ENCODE measurements at places on chromosomes 5 and 9.

DNA sequence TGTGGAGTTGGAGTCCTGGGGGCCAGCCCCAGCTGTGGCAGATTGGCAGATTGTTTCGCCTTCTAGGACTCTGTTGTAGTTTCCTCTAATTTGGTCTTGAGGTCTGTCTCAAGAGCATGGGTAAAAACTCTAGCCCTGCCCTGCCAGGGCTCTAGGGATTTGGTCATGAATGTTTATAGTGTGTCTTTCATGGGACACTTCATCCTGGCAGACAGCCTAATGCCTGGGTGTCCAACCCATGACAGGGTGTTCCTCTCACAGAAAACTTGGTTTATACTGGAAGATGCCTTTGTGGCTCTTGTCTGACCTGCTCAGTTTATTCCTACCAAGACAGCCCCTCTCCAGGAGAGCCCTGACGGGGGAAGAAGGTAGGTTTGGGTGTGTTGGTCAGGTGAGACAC lies 45.5 kb downstream of the GALNT12 start:
- DNase-seq, result no peak

DNA sequence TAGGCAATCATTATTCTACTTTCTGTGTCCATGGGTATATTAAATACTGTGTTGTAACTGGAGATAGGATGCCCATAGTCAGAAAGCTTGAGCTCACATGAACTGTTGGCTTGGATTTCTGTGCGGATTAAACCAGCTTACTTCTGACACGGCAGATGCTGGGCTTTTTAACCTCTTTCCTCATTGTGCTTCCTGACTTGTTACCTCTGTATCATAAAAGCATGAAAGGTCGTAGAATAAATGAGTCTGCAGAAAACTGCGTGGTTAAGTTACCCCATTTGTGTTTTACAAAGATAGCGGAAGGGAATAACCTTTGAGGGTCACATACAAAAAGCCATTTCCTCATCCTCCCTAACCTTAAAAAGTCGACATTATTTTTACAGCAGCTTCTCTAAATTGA lies 199.5 kb upstream of the DMRT1 start:
- no peak for DNase-seq

DNA sequence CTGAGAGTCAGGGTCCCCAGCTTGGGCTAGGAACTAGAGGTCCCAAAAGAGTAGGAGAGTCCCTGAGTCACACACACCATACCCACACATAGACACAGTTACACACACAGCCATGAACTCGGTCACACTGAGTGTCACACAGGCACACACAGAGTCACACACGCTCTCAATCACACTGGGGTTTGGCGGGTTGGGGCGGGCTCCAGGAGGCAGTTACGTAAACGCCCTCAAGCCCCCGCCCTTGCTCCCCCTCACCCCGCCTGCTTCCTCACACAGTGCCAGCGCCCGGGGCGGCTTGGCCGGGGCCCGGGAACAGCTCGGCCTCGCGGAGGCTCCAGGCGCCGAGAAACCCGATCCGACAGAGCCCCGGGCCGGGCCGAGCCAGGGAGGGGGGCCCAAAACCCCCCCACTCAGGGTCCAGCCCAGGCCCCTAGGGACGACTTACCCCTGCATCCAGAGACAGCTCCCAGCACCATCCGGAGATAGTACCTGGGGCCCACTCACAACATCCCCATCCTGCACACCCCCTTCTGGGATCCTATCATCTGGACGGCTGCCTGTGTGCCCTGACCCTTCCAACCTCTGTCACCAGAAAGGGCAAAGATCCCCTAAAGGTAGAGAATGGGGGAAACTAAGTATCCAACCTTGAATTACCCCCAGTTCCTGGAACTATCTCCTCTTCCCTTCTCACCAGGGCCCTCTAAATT lies 3.5 kb upstream of the CNTFR start:
- no peak for DNase-seq

DNA sequence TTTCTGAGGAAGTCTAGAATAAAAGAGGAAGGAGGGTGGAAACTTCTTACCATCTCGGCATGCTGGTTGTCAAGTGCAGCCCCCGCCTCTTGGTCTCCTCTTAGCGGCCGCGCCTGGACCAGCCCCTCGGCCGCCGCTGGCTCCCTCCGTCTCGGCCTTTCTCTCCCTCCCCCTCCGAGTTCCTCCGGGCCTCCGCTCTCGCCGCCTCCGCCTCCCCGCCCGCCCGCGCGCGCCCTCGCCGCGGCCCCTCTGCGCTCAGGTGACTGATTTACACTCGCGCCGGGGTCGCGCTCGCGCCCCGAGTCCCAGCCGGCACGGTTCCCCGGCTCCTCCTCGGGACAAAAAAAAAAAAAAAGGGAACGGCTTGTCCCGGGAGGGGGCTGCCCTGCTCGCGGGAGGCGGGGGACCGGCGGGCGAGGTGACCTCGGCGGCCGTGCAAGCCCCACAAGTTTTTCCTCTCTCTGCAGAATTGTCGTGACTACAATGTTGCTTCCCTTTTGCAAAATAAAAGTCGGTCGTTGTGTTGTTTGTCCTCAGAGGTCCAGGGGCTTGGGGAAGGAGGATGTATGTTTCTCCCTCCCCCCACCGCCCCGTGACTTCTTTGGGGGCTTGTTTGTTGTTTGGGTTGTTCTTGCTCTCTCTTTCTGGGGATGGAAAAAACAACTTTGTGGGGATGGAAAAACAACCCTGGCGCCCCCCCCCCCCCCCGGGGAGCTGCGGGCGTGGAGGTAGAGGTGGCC lies at the start of gene BNC2:
Gene BNC2 (minus strand): TSS at position 75 of the 740 bp plus-strand sequence. CDS start 22 bp downstream, at position 53.
- no peak for DNase-seq

DNA sequence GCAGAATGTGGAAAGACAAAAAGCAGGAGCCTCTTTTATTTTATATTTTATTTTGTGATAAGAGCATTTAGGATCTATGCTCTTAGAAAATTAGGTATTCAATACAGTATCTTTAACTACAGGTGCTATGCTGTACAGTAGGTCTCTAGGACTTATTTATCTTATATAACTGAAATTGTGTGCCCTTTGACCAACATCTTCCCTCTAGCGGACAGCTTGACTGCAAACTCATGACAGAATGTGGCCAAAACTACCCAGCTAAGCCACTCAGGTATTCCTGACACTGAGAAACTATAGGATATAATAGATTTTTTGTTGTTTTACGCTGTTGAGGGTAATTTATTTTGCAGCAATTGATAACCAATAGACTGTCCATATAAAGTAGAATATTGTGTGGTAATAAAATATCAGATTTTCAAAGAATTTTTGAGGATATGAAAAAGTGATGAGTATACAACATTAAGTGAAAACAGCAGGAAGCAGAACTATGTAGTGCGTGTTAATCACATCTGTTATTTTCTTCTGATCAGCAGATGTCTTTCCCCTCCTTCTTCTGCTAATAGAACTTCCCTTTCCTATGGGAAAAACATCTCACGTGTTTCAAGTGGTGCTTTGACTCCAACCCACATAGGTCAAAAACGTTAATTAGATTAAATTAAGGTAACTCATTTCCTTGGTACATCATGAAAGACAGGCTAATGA lies 69.9 kb upstream of the SELENOP start:
- DNase-seq, result no peak

- DNase-seq, result no peak
Observed at GRCh38 chr9:114316605-114317230, 6.2 kb upstream of the ORM1 start.

- no peak for DNase-seq
Observed at GRCh38 chr5:79876456-79876855, 114.6 kb downstream of the MTX3 start.

DNA sequence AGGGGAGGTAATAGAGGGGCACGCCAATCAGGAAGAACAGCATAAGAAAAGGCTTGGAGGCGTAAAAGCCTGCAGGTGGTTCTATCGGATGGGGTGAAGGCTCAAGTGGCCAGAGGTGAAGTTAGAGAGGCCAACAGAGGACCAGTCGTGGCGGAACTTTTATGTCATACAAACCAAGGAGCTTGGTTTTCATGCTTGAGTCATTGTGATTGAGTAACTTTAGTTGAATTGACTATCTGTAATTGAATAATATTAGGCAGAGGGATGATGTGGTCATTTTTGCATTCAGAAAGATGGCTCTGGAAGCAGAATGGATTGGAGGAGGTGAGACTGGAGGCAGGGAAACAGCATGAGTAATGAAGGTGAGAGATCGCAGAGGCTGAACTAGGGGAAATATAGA lies 7.2 kb upstream of the SPINK4 start:
- no peak for DNase-seq

- DNase-seq, result no peak
Observed at GRCh38 chr5:172827841-172828240, 6.2 kb upstream of the ERGIC1 start.

DNA sequence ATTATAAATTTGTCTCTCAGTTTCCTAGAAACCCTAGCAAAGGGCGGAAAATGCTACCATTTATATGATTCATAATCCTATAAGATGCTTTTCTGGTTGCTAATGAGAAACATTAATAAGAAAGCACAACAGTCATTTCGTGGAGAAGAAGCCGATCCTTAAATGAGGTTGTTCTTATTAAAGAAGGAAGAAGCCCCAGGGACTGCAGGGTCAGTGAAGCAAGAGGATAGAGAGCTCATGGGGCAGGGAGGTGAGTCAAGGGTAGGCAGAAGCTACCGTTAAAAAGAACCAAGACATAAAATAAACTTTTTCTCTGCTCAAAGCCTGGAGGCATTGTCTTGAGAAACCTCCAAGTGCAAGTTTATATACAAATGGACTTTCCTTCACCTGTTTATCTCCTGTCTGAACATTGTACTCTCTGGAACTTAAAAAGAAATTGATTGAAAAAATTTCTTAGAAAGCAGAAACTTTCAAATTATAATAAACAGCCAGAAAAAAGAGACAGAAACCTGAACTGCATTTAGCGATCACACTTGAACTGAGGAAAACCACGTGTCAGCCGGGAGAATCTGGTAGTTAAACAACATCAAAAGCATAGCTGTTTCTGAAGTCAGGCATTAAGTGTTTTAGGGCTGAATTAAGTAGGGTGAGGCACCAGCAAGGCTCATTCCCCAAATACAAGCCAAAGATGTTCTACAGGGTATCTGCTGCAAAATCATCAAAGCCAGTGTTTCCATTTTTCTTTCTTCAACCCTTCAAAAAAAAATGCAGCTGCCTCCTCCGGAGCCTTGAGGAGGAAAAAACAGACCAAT lies 21.9 kb downstream of the HTR4 start:
- no peak for DNase-seq

GRCh38 chr9:137783521-137783920 lies 94.1 kb upstream of the CACNA1B start:
- no peak for DNase-seq

DNA sequence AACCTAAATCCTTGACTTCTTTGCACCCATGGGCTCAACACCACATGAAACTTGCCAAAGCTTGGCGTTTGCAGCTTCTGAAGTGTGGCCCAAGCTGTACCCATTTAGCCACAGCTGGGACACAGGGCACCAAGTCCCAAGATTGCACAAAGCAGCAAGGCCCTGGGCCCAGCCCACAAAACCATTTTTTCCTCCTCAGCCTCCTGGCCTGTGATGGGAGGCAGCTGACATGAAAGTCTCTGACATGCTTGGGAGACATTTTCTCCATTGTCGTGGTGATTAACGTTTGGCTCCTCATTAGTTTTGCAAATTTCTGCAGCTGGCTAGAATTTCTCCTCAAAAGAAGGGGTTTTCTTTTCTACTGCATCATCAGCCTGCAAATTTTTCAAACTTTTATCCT lies 32.0 kb downstream of the ACTL7B start:
- no peak for DNase-seq

GRCh38 chr9:78213712-78214111 lies 22.2 kb upstream of the CEP78 start:
- no peak for DNase-seq

DNA sequence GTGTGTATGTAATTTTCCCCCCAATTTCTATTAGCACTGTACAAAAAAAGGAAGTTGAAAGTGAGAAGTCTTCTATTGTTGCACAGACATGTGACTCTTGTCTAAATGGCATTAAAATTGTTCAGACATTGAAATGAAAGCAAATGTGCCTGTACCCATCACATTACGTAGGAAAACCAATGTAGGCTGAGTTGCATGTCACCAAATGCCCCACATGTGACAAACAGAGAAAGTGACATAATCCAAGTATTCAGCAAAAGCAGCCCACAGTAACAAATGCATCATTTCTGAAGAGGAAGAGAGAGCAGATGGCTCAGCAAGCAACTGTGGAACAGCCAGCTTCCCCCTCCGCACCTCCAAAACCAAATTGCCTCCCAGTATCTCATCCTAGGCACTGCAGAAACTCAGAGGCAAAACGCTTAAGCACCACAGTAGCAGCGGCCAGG lies 161.5 kb upstream of the NR4A3 start:
- no peak for DNase-seq

GRCh38 chr5:43268188-43268820 lies 44.9 kb downstream of the HMGCS1 start:
- DNase-seq, result no peak

DNA sequence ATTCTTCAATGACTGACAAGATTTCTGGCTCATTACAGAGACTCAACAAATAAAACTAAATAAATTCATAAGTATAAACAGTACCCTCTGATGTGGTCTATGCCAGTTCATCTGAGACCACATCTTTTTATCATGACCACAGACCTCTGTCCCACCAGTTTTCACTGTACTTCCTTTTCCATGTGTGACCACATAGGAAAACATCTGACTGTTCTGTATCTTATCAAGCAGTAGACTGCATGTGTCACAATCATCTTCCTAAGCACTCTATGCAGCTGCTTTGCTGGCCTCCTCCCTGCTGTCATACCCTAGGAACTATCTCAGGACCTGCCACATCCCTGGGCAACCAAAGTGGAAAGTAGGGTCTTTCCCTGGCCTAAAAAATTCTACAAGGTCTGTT lies 205.0 kb upstream of the ZNF462 start:
- no peak for DNase-seq

- DNase-seq, result peak; percentile 33
Observed at GRCh38 chr5:125232779-125233230, 486.4 kb upstream of the ZNF608 start.

- no peak for DNase-seq
Observed at GRCh38 chr5:131375351-131375750, 111.5 kb downstream of the CDC42SE2 start.

DNA sequence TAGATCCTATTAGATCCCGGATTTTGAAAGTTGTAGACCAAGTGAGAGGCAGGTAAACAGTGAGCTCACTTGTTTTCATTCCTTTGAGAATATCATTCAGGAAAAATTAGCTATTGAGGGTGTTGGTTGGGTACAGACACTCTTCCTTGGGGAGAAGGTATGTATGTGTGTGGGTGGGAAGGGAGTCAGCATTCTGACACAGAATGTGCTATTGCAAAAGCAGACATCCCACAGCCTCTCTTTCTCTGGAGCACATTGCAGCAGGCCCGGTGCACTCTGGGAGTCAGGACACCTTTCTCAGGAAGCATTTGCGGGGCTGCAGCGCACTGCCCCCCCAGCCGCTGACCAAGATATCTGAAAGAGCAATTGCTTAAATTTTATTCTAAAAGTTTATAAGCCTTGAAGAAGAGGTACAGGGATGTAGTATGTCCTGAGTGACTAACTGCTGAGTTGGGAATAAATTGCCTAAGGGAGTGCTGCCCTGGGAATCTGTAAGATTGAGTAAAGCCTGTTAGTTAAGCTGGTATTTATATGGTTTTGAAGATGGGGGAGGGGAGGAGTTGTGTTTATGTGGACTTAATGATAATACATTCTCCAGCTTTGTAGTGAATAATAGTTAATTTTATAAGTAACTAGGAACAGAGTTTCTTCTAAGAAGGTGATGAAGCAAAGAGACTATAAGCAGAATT lies 5.2 kb downstream of the TNFAIP8 start:
- DNase-seq, result no peak
